ENCODE measurements at places on chromosomes 2 and 18. TPM values are rescaled to one million over a fixed set of nuclear protein-coding genes. Genes with fewer than 3 reads are reported as not detected.

DNA sequence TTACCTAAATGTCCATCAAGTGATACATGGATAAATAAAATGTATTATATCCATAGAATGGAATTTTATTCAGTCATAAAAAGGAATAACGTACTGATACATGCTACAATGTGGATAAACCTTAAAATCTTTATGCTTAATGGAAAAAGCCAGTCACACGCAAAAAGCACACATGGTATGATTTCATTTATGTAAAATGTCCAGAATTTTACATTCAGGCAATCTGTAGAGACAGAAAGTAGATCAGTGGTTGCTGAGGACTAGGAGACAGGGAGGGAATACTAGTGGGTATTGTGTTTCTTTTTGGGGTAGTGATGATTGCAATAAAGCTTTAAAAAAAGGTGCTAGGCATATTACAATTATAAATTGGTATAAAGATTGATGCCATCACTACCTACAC, 30.7 kb upstream of the CD302 start:
- DNase-seq: no peak

- no peak for DNase-seq
Measured at GRCh38 chr2:165801176-165801575, 7.1 kb upstream of the GALNT3 start.

- no peak for DNase-seq
Measured at GRCh38 chr18:5979971-5980457, 84.7 kb upstream of the TMEM200C start.

DNA sequence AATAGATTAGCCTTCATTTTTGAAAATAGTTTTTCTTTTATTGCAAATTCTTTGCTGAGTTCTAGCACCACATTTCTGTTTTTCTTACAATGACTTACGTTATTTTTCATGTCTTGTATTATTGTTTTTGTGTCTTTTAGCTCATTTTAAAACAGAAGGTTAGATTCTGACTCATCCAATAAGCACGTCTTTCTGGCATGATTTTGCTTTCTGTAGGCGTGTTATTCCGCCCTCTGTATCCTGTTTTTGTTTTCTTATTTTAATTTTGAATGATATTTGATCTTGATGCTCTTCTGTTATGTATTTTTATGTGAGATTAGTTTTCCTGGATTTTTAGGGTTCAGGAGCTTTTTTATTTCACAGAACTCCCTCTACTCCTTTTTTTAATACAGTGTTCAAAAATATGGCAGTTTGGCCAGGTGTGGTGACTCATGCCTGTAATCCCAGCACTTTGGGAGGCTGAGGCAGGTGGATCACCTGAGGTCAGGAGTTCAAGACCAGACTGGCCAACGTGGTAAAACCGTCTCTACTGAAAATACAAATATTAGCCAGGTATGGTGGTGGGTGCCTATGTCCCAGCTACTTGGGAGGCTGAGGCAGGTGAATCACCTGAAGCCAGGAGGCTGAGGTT, 145.0 kb downstream of the CLIP4 start:
- DNase-seq: no peak

- no peak for DNase-seq
Measured at GRCh38 chr2:157192445-157193423, 64.8 kb upstream of the GALNT5 start.

- no peak for DNase-seq
Measured at GRCh38 chr2:15893689-15894480, 46.5 kb upstream of the MYCN start.

DNA sequence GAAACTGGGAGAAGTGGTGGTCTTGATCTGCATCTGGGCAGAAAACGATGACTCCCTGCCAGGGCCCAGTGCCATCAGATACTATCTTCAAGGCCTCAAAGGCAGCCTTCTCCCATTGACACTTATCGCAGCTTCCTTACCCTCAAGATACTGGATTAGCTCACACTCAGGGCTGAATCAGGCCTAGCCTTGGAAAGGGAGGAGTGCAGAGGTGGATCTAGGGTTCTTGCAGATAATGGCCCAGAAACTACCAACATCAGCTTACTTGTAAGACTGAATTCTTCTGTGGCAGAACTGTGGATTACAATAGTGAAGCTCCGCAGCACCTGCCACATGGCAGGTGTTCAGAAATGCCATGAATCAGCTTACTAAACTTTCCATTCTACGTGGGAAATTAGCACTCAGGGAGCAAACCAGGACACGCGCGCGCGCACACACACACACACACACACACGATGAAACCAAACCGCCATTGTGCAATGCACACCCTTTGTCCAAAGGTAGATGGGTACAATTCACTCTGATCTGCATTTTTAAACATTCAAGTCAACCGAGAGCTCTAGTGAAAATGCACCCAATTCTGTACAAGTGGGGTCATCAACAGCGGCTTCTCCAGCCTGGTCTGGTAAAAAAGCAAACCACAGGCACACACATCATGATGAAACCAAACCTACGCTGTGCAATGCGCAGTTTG, 26.3 kb upstream of the TMEM182 start:
- peak; percentile 2 for DNase-seq

- no peak for DNase-seq
Measured at GRCh38 chr18:36942264-36942663, 113.3 kb downstream of the KIAA1328 start.

CXCR1 gene
- not detected for polyA plus RNA-seq

- DNase-seq: no peak
Measured at GRCh38 chr2:54606393-54606958, 117.0 kb upstream of the EML6 start.

UCN gene
- polyA plus RNA-seq: 0.72 TPM

DNA sequence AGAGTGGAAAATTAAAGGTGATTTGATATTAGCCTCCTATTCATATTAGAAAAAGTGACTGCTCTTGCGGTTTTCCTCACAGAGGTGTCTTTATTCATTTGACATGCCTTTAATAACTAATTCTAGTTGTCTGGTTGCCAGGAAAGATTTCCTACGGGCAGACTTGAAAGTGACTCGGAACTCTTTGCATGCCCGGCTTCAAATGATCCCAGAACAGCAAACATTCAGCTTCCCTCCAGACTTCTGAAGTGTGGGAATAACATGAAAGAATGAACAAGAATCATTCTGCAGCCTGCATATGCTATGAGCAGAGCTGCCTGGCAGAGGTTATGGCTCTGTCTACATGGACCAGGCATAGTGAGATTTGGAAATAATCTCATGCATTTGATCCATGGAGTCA, 89.6 kb upstream of the PKDCC start:
- no peak for DNase-seq

- DNase-seq: no peak
Measured at GRCh38 chr2:112749755-112750559, 14.5 kb downstream of the CKAP2L start.

GRCh38 chr2:233350708-233351107, 3.6 kb upstream of the DGKD start:
- DNase-seq: no peak

PTMA gene
- 2,255 TPM for polyA plus RNA-seq

ZCCHC2 gene
- 15.0 TPM for polyA plus RNA-seq

DNA sequence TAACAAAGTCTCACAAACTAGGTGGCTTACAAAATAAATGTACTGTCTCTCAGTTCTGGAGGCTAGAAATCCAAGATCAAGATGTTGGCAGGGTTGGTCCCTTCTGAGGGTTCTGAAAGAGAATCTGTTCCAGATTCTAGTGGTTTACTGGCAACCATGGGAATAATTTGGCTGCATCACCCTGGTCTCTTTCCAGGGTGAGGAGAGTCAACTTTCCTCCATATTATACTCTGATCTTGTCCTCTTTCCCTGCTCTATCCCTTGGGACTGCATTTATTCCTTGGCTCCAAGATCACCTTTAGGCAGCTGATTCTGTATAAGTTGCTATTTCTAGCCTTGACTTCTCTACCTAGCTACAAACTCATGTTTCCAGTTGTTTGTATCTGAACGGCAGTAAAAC, 35.2 kb downstream of the SLC40A1 start:
- no peak for DNase-seq

DNA sequence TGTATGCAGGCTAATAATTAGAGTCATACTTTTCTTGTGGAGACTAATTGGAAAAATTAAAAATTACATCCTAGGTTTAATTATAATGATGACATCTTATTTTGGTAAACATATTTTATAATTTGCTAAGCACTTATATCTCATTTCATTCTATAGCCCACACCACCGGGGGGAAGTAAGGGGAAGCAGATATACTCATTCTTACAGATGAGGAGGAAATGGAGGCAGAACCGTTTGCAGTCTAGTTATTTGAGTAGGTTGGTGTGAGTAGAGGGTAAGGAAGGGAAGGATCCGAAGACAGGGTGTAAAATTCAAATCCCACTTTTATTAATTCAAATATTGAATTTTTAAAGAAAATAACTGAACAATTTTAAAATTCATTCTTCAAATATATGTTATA, 3.7 kb downstream of the ITGAV start:
- DNase-seq: no peak

GRCh38 chr2:88597168-88597567, 30.1 kb downstream of the EIF2AK3 start:
- no peak for DNase-seq

- no peak for DNase-seq
Measured at GRCh38 chr2:26970928-26971627, 641 bp downstream of the MAPRE3 start.

ABCB11 gene
- 0.31 TPM for polyA plus RNA-seq

ICOS gene
- 0.22 TPM for polyA plus RNA-seq

BMP10 gene
- polyA plus RNA-seq: not detected

KRTCAP3 gene
- polyA plus RNA-seq: 8.3 TPM

DNA sequence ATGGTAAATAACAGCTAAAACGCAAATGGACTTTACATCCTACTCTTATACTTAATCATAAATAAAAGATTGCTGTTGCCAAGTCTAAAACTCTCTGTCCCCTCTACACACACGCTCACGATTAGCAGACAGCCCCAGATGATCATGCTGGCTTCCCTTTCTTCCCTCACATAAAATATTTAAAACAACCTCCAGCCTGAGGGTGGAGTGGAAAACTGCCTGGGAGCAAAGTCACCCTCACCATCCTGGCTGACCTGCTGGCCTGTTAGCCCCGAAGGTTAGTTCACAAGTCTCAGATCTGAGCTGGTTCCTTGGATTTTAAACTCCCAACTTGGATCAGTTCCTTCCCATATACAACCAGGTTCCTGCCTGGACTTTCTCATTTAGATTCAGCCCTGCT, 288.2 kb downstream of the NBAS start:
- DNase-seq: no peak

GRCh38 chr2:136331226-136331625, 213.3 kb upstream of the CXCR4 start:
- DNase-seq: no peak

HAAO gene
- polyA plus RNA-seq: 25.2 TPM

GRCh38 chr2:98948956-98949739, 13.1 kb upstream of the CRACDL start:
- DNase-seq: no peak

DNA sequence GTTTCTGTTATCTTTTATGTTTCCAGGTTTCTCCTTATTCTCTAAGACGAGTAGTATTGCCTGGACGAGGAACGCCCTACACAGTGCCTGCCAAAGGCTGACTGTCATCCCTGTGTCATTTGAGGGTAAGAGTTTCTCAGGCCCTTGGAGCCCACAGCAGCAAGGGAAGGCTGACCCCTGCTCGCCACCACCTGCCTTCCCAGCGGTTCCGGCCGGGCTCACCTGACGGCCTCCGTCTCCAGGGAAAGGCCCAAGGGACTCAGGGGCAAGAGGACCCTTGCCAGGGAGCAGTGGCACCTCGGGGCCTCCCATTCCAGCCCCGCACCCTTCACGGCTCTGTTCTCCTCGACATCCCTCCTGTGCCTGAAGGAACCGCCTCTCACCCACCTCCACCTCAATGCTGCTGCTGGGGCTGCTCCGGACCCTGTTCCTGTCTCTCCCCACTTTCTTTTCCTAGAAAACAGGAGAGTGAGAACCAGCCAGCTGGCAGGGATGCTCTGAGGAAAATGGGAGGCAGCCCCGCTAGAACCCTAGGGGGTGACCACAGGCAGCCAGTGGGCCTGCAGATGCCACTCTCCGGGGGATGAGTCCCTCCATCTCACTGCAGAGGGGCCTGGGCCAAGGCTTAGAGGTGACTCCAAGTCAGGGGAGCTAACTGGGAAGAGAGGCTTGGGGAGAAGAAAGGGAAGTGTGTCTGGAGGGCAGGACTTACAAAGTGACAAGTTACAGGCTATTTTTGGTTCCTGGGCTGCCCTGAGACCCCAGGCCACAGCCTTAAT, 1.9 kb downstream of the LIMS2 start:
- DNase-seq: no peak

KCNG3 gene
- polyA plus RNA-seq: 0.89 TPM

GRCh38 chr2:237603718-237604362, 13.3 kb upstream of the RAB17 start:
- no peak for DNase-seq

- DNase-seq: no peak
Measured at GRCh38 chr2:95292623-95293260, 4.4 kb upstream of the KCNIP3 start.

ORC4 gene
- 123 TPM for polyA plus RNA-seq

- no peak for DNase-seq
Measured at GRCh38 chr2:108591163-108591562, 56.9 kb downstream of the LIMS1 start.

GRCh38 chr2:150812066-150812465, 324.6 kb upstream of the RND3 start:
- DNase-seq: no peak

DNA sequence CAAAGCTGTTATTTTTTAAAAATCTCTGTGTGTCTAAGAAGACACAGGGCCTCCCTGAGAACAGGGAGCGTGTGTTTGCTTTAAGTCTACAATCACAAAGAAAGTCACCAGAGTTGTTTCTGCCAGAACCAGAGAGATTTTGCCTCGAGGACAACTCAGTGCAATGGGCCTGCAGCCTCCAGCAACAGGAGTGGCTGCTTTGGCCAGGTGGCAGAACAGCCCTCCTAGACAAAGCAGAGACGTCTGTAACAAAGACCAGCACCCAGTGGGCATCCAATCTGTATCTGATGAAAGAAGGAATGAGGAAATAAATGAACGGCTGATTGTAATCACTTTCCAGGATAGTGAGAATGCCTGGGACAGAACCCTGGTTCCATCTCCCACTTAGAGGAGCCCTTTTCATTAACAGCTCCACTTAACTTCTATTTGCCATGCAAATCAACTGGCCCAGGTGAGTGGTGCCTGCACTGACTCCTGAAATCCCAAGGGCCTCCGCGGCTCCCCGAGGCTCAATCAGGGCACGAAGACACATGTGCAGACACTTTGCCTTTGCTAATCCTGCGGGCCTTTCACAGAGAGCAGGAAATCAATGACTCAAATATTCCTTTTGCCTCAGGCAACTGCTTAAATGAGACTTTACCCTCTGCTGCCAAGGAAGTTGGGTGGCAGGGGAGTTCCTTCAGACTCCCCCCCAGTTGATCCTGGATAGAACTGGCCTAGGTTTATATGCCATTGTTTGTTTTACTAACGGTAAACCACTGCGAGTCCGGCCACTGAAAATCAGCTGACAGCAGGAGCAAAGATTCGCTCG, 146.5 kb downstream of the CABLES1 start:
- no peak for DNase-seq

DNA sequence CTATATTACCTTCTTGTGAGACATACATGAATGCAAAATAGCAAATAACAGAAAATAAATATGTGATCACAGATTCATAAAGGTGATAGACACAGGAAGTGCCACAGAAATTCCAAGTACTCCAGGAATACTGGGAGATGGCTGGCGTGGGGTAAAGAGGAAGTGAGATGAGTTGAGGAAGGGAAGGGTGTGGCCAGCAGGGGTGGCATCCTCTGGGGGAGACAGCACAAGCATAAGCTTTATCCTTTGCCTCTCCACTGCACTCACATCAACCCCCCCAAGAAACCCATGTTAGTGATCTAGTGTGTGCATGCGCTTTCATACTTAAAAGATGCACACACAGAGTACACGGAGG, 94.8 kb upstream of the B3GNT7 start:
- no peak for DNase-seq

GRCh38 chr2:191478799-191479679, 198.9 kb upstream of the NABP1 start:
- no peak for DNase-seq
